ENCODE measurements at places on chromosomes 1 and 21.

DNA sequence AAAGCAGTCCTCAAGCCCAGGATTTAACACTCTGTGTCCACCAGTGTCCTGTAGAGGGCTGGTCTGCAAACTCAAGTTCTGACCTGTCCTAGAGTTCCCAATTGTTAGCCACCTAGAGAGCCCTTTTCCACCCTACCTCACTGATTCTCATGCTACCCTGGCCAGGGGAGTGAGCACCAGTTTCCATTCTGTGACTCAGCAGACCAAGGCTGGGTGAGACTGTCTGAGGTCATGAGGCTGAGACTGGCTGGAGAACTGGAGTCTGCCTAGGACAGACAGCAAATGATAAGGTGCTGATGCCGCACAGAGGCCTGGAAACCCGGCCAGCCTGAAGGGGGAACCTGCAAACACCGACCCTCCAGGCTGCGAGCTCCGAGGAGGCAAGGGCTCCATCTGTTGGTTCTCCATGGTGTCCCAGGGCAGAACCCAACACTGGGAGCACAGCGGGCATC is 13.7 kb downstream of the GLIS1 start:
- DNase-seq: peak; percentile 41

- no peak for DNase-seq
These were observed 3.8 kb downstream of the TMEM167B start for GRCh38 chr1:109094377-109094803.

- DNase-seq: no peak
These were observed 3.0 kb downstream of the SCAF4 start for GRCh38 chr21:31728952-31729351.

DNA sequence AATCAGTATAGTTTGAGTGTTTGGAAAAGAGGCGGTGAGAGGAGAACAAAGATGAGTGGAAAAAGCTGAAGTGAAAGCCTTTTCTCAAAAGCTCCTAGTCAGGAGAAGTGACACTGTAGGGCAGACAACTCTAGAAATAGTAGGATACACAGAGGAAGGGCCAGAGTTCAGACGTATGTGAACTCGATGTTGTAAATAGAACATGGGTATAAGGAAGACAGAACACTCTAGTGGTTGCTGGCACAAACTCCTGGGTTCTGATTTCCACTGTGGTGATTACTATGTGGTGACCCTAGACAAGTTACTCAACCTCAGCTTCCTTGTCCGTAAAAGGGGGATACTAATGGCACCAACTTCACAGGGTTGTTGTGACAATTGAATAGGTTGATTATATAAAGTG is 30.2 kb upstream of the MGST3 start:
- no peak for DNase-seq

GRCh38 chr1:117959364-117959763 is 29.8 kb downstream of the WDR3 start:
- no peak for DNase-seq

DNA sequence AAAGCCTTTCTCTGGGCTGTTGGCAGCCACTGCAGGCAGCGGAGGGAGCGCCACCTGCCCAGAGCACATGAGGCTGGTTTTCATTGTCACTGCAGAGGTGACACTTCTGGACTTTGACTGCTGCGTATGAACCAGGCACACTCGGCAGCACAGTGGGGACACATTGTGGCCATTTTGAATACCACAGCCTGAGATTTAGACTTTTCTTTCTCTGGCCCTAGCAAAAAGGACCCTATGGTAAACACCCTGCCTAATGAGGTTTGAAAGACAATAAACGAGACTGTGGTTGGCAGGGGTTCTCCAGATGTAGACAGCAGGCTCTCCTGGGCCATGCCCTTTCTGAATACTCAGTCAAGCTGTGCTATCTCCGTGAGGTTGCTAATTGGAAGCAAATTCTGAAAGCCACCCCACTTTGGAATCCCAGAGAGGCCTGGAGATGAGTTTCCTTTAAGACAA is 12.0 kb upstream of the KCNE2 start:
- peak; percentile 43 for DNase-seq

GRCh38 chr1:119735217-119735616 is 23.5 kb downstream of the PHGDH start:
- DNase-seq: no peak

- no peak for DNase-seq
These were observed 106.6 kb downstream of the TNNI3K start for GRCh38 chr1:74341702-74342339.

DNA sequence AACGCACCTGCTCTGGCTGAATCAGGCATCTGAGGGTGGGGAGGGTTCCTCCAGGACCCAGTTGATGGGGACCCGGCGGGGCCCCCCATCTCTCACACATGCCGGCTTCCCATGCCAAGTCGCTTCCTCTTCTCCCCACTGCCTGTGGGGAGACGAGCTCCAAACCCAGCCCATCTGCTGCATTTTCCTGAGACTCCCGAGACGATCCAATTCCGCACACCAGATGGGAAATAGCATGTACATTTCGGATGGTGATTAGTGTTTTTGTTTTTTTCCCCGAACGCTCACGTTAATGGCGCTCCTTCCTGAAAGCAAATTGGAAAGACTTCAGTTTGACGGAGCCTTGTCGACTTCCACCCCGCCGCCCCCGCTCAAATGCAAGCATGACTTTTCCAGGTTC is 13.2 kb upstream of the GRIK3 start:
- DNase-seq: no peak

GRCh38 chr1:192700834-192701271 is 64.9 kb downstream of the RGS13 start:
- no peak for DNase-seq

GRCh38 chr1:27400082-27400962 is 7.9 kb downstream of the GPR3 start:
- no peak for DNase-seq

- DNase-seq: no peak
These were observed 75.6 kb upstream of the ROR1 start for GRCh38 chr1:63698001-63698838.

DNA sequence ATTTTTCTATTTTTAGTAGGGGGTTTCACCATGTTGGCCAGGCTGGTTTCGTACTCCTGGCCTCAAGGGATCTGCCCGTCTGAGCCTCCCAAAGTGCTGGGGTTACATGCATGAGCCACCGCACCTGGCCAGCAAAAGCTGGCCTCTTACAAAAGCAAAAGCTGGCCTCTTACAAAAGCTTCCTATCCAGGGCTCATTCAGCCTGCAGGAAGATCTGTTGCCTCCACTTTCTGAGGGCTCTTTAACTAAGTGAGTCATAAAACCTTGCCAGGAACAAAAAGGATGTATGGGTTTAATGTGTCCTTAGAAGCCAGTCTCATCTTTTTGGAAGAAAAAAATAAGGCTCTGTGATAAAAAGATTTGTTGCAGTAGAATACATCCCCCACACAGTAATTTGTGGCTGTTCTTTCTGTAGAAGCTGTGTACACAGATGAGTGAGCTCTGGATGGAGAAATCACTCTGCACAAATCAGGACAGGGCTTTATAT is 15.0 kb downstream of the HTR1D start:
- no peak for DNase-seq

All from 8988T (cell line).